Stimulated activated CD4-positive, alpha-beta T cell treated with anti-CD3 and anti-CD28 coated beads, TNF-alpha, amount 100 ng/mL, for 1 hour (primary cell): ENCODE measurements at places on chromosomes 7 and 10.

DNA sequence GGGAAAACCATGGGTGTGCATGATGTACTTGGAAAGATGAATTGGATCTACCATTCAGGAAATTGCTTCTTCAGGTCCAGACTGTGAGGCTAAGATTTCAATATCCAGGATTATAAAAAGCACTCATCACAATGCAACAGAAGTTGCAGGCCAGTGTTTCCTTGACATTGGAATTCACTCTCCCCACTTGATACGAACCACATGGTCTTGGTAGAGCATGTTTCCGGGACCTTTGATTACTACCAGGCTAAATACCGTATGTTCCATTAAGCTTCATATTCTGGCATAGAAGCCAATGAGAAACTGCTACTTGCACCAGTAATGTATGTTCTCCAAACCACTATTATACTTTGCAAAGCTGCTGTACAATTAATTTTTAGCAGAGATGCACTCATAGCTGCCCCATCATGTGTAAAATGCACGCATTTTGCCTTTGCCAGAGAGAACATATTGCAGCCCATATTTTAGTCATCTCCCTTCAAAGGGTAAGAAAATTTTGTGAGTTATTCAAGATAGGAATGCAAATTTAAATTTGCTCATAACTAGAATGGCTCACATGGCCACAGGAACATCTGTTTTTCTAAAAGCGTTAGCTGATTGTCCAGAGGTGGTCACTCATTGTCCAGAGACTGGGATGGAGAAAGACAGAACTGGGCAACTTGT is 8.1 kb downstream of the FRMD4A start:
- DNase-seq, result no peak

DNA sequence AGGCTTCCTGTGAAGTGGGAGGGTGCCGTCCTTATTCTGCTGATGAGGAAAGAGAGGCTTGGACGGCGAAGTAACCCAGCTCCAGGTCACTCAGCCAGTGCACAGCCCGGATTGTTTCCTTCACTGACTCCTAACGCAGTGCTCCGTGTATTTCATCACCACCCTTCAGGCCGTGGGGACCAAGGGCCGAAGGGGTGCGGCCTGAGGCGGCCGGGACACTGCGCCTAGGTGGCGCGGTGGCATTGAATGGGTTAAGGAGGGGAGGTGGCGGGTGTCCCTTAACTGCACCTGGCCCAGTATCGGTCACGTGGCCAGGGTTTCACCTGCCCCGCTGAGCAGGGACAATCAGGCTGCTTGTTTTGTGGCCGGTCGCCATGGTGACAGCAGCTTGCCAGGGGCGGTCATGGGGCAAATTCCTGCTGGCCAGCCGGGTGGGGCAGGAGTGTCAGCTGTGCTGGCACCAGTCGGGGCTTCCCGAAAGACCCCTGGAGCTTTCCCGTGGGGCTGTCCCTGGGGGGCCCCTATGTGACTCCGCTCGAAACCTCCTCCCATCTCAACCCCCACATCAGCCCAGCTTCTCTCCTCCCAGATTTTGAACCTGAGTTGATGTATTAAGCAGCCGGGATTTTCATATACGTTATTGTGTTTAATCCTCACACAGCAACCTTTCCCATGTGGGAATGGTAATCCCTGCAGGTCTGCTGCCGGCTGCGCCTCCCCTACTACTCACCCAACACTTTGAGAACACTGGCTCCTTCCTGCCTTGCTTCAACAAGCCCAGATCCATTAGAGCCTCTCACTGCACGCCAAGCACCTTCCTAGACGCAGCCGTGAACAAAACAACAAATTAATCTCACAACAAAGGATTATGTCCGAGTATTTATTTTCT is 4.4 kb upstream of the ABHD11 start:
- DNase-seq, result no peak

- DNase-seq, result no peak
Observed at GRCh38 chr7:118245267-118246040, 20.9 kb downstream of the ANKRD7 start.

DNA sequence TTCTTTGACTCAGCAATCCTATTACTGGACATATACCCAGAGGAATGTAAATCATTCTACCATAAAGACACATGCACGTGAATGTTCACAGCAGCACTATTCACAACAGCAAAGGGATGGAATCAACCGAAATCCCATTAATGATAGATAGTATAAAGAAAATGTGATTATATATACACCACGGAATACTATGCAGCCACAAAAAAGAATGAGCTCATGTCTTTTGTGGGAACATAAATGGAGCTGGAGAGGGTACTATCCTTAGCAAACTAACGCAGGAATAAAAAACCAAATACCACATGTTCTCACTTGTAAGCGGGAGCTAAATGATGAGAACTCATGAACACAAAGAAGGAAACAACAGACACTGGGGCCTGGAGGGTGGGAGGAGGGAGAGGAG is 201.9 kb downstream of the DNAJC1 start:
- no peak for DNase-seq
